ENCODE measurements at places on chromosomes 7 and 10.

- DNase-seq: no peak
These were observed 194.8 kb downstream of the MAD1L1 start for GRCh38 chr7:2037808-2038522.

GRCh38 chr10:133013463-133013862 lies 71.1 kb upstream of the CFAP46 start:
- no peak for DNase-seq

DNA sequence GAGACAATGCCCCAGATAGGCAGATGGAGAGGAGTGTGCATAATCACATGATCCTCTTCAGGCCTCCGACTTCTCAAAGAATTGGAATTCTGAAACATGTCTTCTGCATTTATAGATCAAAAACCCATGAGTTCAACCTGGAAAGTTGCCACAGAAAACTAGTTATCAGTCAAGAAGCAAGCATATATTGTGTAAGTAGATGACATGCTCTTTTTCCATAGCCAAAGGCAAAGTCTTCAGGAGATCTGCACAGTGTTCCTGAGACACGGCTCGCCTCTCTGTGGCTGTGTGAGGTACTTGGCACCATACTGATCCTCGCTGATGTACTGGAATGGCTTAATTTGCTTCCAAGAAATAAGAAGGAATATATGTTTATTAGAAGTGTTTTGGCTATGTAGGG lies 213.5 kb upstream of the MKI67 start:
- DNase-seq: no peak

- no peak for DNase-seq
These were observed 8.8 kb downstream of the TNS3 start for GRCh38 chr7:47572939-47573757.

DNA sequence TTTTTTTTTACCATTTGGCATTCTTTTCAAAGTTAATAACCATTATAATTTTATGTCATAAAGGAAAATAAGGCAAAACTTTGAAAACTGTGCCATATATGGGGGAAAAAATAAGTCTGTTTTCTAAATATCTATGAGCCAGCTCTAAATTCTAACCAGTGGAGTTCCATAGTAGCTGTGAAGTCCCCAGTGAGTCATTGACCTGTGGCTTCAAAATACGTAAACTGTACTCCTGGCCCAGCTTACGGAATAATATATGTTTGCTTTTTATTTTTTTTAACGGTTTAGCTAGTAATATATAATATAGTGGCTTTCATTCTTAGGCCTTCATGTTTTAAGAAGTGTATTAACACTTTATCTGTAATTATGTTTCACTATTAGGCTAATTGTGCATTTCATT lies 20.5 kb downstream of the ZRANB1 start:
- DNase-seq: no peak

- DNase-seq: no peak
These were observed 200.3 kb upstream of the LYZL2 start for GRCh38 chr10:30829901-30830300.

DNA sequence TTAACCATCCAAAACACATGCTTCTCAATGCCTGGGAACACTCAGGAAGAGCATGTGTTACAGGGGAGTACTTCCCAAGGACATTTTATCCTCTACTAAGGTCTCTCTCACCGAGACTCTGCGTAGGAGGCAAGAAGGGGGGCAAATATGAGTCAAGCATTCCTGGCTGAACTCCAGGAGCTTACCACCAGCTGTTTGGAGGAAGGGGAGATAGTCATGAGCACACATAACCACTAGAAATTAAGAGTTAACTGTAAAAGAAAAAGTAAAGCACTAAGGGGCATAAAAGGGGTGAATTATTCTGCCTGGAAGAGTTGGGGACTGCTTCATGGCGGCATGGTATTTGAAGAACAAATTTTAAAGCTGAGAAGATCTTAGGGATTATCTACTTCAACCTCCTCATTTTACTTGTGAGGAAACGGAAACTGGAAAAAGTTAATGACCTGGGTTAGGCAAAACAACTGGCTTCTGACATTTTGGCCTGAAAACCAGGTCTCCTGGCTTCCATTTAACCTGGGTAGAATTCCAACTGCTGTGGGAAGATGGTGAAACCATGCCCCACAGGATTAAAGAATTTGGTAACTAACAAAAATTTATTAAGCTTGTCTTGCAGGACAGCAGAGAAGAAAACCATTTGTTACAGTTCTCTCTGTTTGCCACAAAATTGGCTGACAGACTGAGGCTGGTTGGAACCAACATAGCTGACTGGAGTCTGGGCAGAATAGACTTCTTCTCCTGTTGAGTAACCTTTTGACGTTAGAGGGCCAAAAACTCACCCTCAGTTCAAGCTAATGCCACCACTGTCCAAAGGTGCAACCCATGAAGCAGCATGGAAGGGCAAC lies 85.5 kb downstream of the SLC25A13 start:
- DNase-seq: no peak

- no peak for DNase-seq
These were observed 49.3 kb upstream of the AFAP1L2 start for GRCh38 chr10:114453576-114453975.

GRCh38 chr7:124032369-124033094 lies at the start of gene TMEM229A:
TMEM229A (minus strand) TSS chr7:124033067; CDS start chr7:124033003, 64 bp downstream.
- peak; percentile 17 for DNase-seq

GRCh38 chr7:87312215-87312865 lies 33.1 kb upstream of the CROT start:
- DNase-seq: peak; percentile 73

- no peak for DNase-seq
These were observed 7.9 kb downstream of the BRI3 start for GRCh38 chr7:98289333-98289875.

- DNase-seq: no peak
These were observed 72.8 kb downstream of the BICC1 start for GRCh38 chr10:58585435-58585834.

DNA sequence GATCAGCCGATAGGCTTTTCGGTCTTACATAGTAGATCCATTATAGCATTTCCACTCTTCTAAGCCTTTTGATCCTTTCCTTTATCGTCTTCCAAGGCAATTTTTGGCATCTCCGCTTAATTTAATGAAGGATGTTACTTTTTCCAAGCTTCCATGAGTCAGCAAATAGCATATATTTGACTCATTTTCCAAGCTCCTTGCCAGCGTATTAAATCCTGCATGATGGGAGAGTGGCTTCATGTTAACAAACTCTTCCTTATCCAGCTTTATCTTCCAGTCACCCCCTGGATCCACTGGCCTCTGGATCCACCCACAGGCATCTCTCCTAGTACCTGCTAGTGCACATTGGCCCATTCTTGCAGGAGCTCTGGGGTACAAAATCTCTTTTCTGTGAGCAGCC lies 13.0 kb downstream of the OR9A2 start:
- DNase-seq: no peak

GRCh38 chr7:123635551-123636359 lies 19.9 kb upstream of the LMOD2 start:
- peak; percentile 29 for DNase-seq

DNA sequence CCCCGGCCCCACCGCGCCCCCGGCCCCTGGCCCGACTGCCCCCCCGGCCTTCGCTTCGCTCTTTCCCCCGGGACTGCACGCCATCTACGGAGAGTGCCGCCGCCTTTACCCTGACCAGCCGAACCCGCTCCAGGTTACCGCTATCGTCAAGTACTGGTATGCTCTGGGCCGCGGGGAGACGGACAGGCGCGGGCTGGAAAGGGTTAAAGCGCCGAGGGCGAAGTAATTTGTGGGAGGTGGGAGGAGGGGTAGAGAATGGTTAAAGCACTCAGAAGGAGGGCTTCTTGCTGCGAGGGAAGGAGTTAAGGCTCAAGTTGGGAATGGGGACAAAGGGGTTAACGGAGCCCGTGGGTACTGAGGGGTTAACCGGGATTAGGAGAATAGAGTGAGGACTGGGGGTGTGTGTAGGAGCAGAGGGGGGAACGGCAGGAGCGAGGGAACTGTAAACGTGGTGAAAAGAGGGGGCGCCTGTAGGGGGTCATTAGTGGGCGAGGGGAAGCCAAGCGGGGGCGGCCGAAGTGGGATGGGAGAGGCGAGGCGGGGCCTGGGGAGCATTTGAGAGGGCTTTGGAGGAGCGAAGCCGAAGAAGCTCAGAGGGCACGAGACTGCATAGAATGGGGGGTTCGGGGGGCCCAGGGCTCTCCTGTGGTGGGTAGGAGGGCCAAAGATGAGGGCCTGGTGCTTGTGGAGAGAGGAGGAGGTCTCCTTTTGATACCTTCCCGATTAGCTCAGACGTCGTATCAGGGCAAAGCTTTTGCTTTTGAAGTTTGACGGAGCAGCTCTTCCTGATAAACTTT lies 605 bp downstream of the SUFU start:
- no peak for DNase-seq

DNA sequence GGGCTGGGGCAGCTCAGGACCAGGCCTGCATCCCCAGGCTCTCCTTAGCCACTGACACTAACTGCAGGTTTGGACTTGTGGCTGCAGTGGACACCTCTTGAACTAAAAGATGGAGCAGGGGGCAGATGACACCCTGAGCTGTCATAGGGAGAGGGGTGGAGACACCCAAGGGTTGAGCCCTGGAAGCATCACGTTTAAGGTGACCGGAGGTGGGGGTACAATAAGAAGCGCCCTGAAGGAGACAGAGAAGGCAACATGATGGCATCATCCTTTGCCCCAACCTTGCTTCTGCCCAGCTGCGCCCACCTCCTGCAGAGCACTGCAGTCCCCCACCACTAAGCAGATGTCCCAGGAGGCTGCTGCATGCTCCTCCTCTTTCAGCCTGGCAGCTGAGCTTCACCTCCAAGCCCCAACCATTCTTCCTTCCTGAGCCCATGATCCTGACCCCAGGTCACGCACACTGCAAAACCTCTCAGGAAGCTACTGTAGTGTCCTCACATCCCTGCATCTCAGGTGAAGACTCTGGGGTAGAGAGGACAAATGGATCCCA lies 25.5 kb downstream of the OGDHL start:
- DNase-seq: no peak

DNA sequence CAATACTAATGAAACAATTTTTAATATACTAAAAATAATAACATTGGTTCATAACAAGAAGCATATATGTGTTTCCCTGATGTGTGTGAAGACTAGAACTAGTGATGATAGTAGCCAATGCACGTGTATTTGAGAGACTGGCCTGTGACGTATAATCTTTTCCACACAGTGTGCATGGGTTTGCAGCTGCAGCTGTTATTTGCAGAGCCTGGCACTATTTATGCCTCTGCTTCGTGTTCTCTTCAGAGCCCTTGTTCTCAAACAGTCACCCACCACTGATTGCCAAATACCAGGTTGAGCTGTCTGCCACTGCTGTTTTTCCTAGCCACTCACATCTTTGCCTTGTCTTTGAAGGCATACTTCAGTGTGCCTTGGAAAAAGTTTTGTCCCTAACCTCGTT lies 531.7 kb downstream of the ETV1 start:
- DNase-seq: no peak

GRCh38 chr10:3887885-3888476 lies 103.0 kb upstream of the KLF6 start:
- DNase-seq: no peak

- no peak for DNase-seq
These were observed 207.3 kb upstream of the ADO start for GRCh38 chr10:62597226-62597625.

DNA sequence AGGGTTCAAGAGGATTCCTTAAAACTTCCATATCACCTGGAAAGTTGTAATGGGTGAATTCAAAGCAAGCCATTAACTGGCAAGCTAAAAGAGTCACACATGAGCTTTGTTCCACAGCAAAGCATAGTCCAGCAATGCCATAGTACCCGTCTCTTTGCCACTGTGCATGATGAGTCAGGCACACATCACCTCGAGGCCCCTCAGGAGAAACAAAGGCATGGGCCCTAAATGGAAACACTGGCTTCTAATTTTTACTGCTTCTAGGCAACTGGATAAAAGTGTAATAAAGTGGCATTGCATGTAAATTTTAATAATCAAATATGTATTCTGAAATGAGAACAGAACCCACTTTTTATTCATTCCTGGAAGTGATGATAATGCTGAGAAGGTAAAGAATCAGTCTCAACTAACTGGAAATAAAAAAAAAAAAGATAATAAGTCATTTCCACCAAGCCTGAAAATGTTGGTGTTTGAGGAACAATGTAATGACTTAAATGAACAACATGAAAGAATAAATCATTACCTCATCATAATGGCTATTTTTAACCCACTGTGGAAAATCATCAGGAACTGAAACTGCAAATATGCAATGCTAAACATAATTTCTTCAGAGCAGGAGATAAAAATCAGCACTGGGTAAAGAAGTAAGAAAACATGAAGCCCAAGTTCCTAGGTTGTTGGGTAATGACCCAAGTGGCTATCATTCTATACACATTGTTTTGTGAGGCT lies 104.9 kb downstream of the CDK6 start:
- DNase-seq: no peak

DNA sequence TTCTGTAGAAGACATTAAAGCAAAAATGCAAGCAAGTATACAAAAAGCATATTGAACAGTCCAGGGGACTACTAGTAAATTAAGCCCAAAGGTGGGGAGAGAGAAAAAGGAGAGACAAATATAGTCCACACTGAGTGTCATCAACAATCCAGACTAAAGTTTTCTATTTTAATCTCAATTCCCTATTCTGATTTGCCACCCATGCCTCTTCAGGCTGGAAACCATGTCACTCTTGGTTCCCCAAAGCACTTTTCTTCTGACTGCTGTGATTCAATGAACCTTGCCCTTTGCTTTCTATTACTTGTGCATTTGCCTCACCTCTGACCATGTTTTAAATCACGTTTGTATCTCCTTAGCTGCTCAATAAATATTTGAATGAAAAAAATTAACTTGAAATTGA lies 95.3 kb upstream of the AOAH start:
- no peak for DNase-seq

DNA sequence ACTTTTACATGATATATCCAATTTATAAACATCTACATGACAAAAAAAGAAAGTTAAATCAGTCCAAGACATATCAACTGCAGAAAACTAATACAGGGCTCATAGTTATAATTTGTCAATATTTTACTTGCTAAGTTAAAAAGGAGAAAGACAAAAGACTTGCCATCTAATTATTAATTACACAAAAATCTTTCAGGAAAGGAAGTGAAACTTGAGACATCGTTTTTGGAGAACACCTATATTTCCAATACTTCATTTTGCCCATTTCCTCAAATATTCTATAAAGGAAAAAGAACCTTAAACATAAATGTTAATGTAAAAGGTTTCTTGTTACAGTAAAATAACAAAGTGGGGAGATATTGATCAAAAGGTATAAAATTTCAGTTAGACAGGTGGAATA lies 148.7 kb downstream of the CACNA2D1 start:
- no peak for DNase-seq

- DNase-seq: no peak
These were observed 236.3 kb upstream of the ANKRD30A start for GRCh38 chr10:36888925-36889573.

- DNase-seq: no peak
These were observed 191.8 kb downstream of the TRIL start for GRCh38 chr7:28766359-28766758.
